HFFc6 (cell line): ENCODE measurements at places on chromosomes 7 and 10.
A peak's percentile ranks its signal among the peaks of the same experiment; 100 is the strongest.

GRCh38 chr7:78472519-78472918, 673.9 kb downstream of the PHTF2 start:
- peak; percentile 82 for DNase-seq

GRCh38 chr10:12212454-12212853, 16.5 kb downstream of the CDC123 start:
- DNase-seq = no peak

- no peak for DNase-seq
Measured at GRCh38 chr10:29140151-29140550, 148.7 kb upstream of the LYZL1 start.

DNA sequence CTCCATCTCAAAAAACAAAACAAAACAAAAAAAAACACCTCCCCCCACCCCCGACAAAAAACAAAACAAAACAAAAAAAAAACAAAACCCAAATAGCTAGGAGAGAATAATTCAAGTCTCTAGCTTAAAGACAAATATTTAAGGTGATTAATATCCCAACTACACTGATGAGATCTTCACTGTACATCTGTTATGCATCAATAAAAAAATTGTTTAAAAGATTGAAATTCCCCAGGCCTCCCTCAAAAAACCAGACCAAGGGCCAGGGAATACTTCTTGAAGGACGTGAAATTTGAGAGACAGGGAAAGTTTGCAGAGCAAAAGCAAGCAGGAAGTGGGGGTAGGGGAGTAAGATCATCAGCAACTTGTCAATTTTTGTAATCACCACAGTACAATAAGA, 232.6 kb downstream of the REEP3 start:
- no peak for DNase-seq

GRCh38 chr7:27921081-27921836, 181.3 kb downstream of the TAX1BP1 start:
- DNase-seq = peak; percentile 94

DNA sequence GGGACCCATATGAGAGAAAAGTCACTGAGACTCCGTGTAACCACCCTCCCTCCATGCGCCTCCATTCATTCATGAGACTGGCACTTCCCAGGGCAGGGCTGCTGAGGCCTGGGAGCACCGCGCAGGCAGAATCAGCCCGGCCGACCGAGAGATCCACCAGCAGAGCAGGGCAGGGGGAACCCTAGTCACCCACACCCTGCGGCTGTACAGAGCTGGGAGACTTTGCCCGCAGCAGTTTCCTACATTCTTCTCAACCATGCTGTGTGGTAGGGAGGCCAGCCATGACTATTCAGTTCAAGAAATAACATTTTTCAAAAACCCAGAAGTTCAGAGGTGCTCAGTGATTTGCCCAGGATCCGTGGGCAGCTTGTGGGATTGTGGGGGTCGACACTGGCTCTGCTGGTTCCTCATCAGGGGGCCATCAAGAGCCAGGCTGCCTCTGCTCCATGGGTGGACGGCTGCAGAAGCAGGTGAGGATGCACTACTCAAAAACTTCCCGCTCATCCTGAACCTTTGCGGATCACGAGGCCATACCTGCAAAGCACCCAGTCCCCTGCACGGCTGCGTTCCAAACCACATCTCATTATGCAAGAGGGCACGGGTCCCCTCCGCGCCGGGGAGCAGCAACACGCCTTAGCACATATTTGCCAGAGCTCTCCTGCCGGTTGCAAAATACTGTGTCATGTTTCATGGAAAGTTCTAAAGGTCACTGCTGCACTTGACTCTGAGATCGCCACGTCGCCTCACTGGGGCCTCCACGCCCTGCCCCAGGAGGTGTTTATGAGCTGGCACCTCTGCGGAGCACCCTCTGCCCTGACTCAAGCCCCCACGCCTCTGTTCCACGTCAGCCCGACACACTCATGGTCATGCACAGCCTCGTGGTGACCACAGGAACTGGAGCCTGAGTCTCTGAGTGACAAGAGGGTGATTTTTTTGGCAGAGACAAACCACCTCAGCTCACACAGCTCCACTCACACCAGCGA, 132.0 kb downstream of the PRKAG2 start:
- peak; percentile 78 for DNase-seq

- no peak for DNase-seq
Measured at GRCh38 chr10:1166101-1166827, 110.1 kb downstream of the WDR37 start.

DNA sequence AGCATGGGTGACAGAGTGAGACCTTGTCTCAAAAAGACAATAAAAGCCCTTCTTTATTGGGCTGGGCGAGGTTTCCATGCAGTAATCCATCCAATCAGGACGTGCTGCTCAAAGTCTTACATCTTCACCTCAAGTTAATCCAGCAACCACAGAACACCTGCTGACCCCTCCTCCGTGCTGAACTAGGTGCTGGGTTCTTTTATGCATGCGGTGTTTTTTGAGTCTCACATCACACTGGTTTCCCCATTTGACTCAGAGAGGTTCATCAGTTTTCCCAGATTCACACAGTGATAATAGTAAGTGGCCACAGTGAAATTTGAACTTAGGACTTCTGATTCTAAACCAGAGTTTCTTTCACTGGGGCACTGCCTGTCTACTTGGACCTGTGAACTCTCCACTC, 58.3 kb upstream of the GTF2I start:
- no peak for DNase-seq

GRCh38 chr10:128854204-128854603, 612.8 kb upstream of the MGMT start:
- DNase-seq = no peak

GRCh38 chr7:129872054-129872453, 80.7 kb downstream of the UBE2H start:
- no peak for DNase-seq

- DNase-seq = no peak
Measured at GRCh38 chr10:91713461-91714072, 80.7 kb upstream of the PPP1R3C start.

GRCh38 chr10:118495499-118495898, 99.9 kb downstream of the PRLHR start:
- no peak for DNase-seq

GRCh38 chr7:16098585-16099179, 322.7 kb downstream of the CRPPA start:
- no peak for DNase-seq

- peak; percentile 80 for DNase-seq
Measured at GRCh38 chr10:76492026-76492425, 1060.6 kb downstream of the LRMDA start.
